ENCODE measurements at places on chromosomes 1 and 21.

DNA sequence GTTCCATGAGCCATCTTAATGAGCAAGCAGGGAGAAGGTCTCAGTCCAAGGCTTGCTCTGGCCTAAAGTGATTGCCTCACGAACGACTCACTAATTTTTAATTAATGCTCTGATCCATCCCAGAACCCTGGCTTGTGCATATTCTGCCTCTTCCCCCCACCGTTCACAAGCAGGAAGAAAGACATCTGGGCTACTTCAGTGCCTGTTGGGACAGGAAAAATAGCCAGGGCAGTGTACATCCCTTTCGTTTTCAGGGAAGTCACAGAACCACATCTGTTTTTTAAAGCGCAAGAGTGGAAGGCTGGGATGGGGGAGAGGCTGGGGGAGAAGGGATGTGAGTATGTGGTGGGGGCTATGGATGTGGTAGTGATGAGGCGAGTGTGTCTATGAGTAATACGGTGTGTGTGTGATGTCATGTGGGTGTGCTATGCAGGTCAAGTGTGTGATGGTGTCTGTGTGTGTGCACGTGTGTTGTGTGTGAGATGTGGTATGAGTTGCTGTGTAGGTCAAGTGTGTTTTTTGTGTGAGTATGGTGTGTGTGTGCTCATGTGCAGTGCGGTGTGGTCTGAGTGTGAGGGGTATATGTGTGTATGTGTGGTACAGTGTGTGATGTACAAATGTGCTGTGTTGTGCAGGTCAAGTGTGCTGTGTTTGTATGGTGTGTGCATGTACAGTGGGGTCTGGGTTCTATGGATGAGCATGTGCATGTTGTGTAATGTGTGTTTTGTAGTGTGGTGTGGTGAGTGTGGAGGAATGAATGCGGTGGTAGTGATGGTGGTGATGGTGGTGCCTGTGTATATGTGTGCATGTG, 64.9 kb upstream of the SYT6 start:
- DNase-seq: no peak

- no peak for DNase-seq
Measured at GRCh38 chr1:29974316-29974724, 738.0 kb downstream of the PTPRU start.

- no peak for DNase-seq
Measured at GRCh38 chr1:222037720-222038119, 295.8 kb upstream of the DUSP10 start.

- DNase-seq: no peak
Measured at GRCh38 chr21:41321908-41322495, 5.4 kb downstream of the FAM3B start.

GRCh38 chr21:43644609-43645008, 14.7 kb downstream of the HSF2BP start:
- no peak for DNase-seq

GRCh38 chr1:53278298-53278725, 40.0 kb upstream of the MAGOH start:
- no peak for DNase-seq
